ENCODE measurements at places on chromosomes 5 and 9.

DNA sequence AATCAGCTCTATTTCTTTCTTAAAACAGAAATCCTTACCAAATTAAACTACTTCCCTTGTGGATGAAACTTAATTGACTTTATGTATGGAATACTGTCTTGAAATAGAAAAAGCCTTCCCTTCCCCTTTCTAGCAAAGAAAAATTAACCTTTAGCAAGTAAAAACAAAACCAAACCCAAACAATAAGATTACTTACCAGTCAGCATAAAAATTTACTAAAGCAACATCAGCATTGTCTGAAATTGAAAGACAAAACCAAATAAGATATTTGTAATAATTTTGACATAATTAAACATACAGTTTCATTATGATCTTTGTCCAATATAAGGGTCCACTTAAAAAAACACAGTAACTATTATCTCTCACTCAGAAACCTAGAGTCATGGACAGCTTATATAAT is 41.2 kb downstream of the ERP44 start:
- no peak for DNase-seq

- peak; percentile 44 for DNase-seq
These were observed 10.4 kb downstream of the SWI5 start for GRCh38 chr9:128286440-128286839.

DNA sequence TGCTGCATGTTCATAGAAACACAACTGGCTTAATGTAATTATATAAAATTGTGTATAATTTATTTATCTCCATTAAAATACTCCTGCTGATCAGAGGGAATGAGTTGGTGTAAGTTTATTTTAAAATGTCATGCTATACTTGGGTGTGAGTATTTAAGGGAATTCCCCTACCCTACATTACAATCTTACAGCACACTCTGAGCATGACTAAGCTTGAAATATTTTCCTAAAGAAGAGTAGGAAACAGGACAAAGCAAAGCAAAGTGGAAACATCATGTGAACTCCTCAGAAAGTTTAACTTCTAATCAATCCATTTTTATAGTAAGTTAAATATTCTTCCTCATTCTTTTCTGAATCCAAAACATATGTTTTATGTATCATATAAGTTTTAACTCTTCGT is 1271.3 kb downstream of the EFNA5 start:
- no peak for DNase-seq

- DNase-seq = no peak
These were observed 11.7 kb upstream of the RPS14 start for GRCh38 chr5:150461231-150461630.

DNA sequence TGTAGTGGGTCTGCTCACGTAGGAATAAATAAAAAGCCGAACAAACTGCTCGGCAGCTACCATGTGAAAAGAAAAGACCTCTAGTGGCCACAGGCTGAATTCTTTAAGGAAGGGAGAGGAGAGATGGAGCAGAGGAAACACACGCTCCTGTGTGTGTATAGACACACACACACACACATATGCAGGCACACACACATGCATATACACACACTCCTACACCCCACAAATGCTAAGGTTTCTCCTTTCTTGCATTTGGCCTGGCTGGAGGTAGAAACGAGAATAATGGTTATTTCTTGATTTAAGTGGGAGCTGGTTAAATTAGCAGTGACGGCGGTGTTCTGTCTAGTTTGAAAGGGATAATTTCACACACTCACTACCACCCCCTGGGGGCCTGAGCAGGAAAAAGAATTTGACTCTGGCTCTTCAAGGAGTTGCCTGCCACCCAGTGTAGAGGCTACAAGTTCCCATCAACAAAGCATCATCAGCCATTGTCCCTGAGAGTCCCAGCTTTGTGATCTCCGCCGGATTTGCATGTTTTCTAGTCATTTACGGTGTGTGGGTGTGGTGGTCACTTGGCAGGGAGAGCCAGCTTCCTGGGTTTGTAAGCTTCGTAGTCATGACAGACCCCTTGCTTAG is at the start of gene INSYN2B:
TSS of gene INSYN2B (minus strand) at position 78 of the 636 bp plus-strand sequence. CDS start 96,597 bp downstream, outside the sequence.
- DNase-seq = peak; percentile 85

DNA sequence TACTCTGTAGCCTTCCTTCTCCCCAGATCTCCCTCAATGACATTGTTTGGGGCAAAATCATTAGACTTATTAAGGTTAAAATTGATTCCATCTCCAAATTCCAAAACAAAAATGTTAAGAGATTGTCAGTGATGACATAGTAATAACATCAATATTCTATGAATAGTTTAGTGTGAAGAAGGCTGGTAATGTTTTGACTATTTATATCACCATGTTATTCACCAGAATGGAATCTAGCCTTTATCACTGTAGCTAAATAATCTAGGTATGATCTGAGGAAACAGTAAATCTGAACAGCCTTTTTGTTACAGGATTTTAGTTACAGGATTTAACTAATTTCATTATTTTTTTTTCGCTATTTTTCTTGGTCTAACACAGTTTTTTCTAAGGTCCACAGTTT is 929 bp upstream of the PLPP6 start:
- DNase-seq = no peak

DNA sequence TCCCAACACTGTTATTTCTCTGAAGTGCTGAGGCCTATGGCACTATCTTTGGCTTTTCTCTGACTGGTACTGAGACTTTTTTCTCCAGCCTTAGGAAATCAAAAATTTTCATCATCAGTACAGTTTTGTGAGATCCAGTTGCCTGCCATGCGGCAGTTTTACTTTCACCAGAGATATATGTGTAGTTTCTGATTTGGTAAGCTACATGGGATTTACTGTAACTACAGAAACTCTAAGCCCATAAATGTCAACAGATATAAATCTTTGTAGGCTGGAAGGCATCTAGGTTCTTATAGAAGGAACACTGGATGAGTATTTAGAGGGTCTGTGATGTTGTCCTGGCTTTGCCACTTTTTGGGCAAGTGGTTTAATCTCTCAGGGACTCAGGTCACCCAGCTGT is 69.0 kb downstream of the DOCK2 start:
- DNase-seq = no peak

GRCh38 chr9:101566904-101567724 is 27.7 kb downstream of the PPP3R2 start:
- peak; percentile 25 for DNase-seq

GRCh38 chr9:77597057-77597456 is 51.1 kb downstream of the GNA14 start:
- no peak for DNase-seq

- peak; percentile 33 for DNase-seq
These were observed at the start of gene UBE2QL1 for GRCh38 chr5:6448622-6449464. TSS of gene UBE2QL1 (plus strand) at chr5:6448859. CDS start at chr5:6448894, 35 bp downstream.

DNA sequence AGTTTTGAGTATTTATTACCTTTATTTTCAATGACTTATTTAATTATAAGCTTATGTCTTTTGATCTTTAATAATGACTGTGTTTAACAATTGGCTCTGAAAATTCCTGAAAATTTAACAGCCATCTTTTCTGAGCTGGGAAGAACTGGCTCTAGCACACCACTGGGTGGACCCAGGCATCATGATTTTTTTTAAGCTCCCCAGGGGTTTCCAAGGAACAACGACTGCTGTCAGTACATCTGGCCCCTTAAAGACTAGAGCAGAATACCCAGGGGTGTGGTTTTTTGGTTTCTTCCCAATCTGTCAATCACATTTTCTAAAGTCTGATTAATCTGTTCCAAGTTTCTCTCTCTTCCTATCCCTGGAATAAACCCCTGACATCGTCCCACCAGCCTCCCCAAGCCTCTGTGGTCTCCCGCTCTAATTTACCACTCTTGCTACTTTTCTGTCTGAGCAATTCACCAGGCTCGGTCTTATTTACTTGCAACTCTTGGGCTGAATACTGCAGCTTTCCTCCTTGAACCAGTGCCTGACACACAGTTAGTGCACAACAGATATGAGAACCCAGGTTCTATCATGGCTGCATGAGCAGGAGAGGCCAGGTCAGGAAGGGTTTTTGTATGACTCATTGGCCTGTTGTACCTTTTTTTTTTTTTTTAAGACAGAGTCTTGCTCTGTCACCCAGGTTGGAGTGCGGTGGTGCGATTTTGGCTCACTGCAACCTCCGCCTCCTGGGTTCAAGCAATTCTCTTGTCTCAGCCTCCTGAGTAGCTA is 321.9 kb downstream of the ZSWIM6 start:
- no peak for DNase-seq

DNA sequence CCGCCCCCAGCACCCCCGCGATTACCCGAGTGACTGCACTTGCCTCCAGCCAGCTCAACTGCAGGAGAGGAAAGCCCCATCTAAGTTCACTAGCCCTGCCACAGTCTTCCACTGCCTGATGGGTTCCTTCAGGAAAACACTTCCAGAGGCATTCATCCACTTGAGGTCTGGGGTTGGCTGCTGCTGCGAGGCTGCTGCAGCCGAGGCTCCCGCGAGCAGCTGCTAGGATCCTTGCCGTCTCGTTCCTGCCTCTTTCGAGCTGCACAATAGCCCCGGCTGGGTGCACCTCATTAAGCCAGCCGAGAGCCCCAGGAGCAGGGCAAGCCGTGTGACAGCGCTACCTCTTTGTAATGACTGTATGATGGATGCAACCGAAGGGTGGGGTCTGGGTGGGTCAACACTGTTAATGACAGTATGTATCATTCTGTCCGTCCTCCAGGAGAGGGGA is 24.2 kb upstream of the ELAVL2 start:
- DNase-seq = peak; percentile 11

GRCh38 chr5:17069995-17070511 is 134.0 kb upstream of the MYO10 start:
- DNase-seq = no peak

DNA sequence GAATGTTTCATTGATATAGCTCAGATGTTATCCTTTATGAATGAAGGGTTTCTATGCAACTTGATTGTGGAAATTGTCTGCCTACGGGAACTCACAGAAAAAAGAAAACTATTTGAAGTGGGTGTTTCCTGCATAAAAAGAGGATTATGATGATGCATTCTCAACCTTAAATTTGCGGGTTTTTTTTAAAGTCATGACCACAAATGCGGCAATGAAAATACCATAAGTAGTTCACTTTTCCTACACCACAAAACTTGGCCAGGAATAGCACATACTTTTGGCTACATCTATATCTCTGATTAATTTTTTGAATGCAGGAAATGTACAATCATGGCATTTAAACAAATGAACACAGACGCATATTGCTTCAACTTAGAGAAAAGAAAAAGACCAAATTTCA is 754.7 kb downstream of the DTWD2 start:
- no peak for DNase-seq

DNA sequence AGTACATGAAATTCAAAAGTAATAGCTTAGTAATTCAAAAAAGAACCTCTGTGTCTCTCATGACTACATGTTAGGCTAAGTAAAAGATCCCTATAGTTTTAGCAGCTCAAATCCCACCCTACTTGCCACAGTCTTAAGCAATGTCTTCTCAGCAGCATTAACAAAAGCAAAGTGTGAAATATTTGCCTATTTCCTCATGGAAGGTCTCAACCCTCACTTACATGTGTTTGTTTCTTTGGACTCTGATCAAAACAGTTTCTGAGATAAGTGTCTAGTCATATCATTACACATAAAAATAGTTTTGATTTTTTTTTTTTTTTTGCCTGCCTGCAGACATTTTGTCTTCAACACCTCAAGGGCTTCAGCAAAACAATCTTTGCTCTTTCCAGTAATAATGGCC is 310.5 kb downstream of the CETN3 start:
- no peak for DNase-seq

GRCh38 chr5:98753507-98753906 is 20.0 kb upstream of the RGMB start:
- DNase-seq = no peak

DNA sequence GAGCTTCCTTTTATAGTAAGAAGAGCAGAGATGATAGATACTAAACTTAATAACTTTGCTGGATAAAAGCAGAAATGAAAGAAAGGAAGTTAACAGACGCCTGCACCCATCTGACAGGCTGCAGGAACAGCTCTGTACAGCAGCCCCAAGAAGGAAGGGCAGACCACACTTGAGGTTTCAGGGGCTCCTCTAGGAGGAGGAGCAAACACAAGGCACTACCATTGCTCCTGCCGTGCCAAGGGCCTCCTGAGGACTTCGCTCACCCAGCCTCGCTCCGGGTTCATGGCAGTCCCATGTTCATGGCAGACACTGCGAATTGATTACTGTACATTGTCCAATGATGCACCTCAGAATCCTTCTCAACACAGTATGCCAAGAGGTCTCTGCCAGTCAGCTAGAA is 85.1 kb downstream of the AMBP start:
- DNase-seq = no peak

GRCh38 chr5:163565492-163565891 is 60.1 kb downstream of the MAT2B start:
- peak; percentile 15 for DNase-seq

DNA sequence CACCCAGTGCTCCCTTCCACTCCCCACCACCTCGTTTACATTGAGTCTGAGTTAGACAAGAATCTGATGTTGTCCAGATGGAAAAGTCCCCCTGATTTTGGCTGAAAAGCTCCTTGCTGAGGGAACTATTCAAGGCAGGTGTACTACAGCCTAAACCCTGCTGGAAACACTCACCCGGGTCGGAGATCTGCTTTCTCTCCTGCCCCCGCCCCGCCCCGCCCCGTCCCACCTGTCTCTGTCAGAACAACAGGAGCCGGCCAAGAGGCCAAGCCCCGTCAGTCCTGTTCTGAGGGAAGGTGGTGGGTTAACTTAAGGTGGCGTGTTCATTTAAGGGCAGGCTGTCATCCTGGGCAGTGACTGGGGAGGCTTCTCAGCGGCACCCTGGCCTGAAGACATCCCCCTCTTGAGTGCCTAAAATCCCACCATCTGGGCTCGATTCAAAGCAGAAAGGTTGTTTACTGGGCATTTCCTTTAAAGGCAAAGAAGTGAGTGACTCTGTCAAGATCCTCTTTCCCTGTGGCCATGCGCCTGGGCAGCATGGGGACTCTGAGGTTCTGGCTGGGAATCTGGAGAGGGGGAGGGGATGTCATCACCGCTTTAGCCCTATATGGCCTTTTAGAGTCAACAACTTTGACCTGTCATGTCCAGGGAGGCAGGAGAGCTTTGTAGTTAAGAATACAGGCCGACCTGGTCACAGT is 71.1 kb upstream of the NEURL1B start:
- DNase-seq = no peak

GRCh38 chr5:58025809-58026208 is 434.1 kb downstream of the PLK2 start:
- DNase-seq = no peak

GRCh38 chr5:88674356-88675167 is 208.4 kb downstream of the MEF2C start:
- DNase-seq = peak; percentile 43

- no peak for DNase-seq
These were observed 76.1 kb upstream of the ADAMTS2 start for GRCh38 chr5:179421144-179421901.

- no peak for DNase-seq
These were observed 3.0 kb upstream of the DNAJB5 start for GRCh38 chr9:34986540-34987047.

- DNase-seq = no peak
These were observed 55.8 kb upstream of the SHC3 start for GRCh38 chr9:89234205-89235067.

GRCh38 chr9:107486674-107487520 is 2.7 kb downstream of the KLF4 start:
- peak; percentile 14 for DNase-seq

- DNase-seq = no peak
These were observed 41.6 kb upstream of the SARDH start for GRCh38 chr9:133779516-133780403.

- DNase-seq = no peak
These were observed 66.7 kb upstream of the PHF24 start for GRCh38 chr9:34891386-34891785.

All from AG20443 (cell line).